ENCODE measurements at places on chromosomes 4 and X.

DNA sequence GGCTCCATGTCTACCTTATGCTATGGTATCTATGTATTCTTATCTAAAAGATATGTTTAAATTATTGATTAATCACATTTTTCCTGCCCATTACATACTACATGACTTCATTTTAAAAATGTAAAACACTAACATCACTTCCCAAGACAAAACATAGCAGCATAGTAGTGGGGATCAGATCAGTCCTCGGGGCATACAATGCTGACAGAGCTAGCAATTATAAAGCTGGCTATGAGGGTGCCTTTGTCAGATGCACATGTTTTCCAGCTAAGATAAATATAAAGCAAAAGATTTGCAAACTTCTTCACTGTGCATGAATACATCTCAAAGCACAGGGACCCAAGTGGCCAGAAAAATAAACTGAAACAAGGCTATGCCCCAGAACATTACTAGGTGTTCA is 549.8 kb upstream of the INTU start:
- DNase-seq, result no peak

GRCh38 chr4:80336582-80336981 is 1.1 kb downstream of the CFAP299 start:
- peak; percentile 50 for DNase-seq

DNA sequence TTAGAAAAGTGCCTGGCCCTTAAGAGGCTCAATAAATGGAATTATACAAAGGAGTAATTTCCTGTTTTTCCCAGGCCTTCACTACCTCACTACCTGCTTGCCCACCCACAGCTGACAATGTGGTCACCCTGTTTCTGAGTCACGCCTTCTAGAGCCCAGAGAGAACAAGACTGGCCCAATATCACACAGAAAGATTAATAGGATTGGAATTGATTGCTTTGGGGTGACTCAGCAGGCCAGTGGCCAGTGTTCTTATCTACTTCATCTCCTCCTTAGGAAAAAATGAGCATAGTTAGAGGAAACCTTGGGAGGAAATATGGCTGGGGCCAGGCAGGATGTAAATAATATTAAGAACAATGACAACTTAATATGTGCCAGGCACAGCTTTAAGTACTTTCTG is 4.5 kb upstream of the FGF16 start:
- DNase-seq, result no peak

DNA sequence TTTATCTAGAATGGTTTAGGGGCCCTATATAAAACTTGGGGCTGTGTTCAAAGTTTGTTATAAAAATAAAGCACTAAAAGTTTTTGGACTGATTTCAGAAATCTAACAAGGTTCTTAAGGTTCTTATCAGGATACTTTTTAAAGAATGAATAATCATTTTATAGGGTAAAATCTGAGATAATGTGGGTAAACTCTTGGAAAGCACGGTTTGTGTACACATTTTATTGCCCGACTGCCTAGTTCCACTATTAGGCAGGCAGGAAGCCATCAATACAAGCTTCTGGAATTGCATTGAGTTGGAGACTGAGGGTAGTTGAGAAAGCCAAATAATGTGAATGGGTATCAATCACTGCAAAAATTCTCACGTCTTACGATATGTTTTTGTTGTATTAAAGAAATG is 331.0 kb upstream of the PITX2 start:
- no peak for DNase-seq
